ENCODE measurements at places on chromosomes 11 and 22.

DNA sequence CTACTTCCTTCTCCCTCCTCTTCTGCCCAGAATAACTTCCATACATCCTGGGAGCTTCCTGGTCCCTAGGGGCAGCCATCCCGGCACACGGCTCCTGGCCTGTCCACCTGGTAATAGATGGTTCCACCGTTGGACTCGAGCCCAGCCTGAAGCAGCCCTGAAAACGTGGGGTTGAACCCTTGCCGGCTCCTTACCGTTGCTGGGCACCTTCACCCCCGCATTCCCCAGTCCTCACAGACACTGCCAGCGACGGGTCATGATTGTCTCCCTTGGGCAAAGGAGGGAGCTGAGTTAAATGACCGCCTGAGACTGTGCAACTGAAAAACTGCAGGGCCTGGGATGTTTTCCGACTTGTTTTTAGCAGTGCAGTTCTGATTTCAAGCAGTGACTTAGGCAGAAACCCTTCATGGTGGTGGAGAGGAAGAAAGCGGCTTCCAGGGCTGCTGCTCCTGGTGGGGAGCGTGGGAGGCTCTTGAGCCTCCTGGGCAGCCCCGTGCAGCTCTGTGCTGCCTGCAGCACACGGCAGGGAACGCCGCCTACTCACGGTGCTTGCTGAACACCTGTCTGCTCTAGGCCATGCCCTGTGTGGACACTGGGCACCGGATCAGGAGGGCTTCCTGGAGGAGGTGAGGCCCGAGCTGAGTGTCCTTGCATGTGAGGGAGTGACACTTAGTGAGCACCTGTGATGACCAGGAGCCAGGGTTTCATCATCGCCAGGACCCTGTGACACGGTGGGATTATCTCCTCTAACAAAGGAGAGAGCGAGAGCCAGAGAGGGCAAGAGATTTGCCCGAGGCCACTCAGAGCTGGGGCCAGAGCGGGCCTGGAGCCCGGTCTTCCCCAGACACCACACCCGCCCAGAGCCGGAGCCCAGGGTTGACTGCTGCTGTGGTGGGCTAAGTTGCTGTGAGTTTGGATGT lies 77.4 kb downstream of the FBLN1 start:
- DNase-seq = no peak

- no peak for DNase-seq
These were observed 71.3 kb downstream of the MED15 start for GRCh38 chr22:20578707-20579106.

DNA sequence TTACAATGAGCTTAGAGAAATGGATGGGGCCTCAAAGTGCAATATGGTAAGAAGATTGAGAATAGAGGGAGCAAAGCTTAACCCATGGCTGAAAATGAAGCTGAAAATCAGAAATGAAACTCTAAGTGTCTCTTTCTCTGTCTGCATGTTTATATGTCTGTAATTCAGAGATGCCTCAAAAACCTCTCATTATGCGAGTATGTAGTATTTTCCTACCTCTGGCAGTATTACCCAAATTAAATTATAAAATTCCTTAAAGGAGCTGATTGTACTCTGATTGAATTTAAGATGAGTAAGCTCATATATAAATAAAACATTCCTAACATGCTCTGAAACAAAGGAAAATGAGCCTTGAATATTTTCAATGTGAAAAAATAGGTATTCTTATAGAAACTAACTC lies 39.8 kb upstream of the PRSS23 start:
- DNase-seq = no peak

GRCh38 chr11:111582163-111582562 lies 20.1 kb upstream of the SIK2 start:
- no peak for DNase-seq

DNA sequence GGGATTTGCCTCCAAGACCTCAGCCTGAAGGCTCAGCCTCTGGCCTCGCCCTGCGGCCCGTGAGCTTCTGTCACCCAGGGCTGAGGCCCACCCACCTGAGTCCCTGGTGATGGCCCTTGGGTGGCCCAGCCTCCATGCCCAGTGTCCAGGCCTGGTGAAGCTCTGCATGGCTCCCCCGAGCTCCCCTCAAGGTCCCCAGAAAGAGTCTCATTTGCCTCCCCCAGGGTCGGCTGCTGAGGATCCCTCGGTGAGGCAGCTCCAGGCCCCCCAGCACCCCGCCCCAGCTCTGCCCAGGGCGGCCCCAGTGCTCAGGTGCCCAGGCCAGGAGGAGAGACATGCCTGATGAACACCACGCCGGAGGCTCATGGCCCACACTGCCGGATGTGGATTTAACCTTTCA lies 2.1 kb upstream of the TH start:
- no peak for DNase-seq
